T-helper 9 cell (primary cell): ENCODE measurements at places on chromosomes 5 and 9.

- DNase-seq, result peak; percentile 40
Measured at GRCh38 chr5:137743031-137743640, 7.2 kb upstream of the KLHL3 start.

- DNase-seq, result no peak
Measured at GRCh38 chr5:154755361-154756008, at the start of gene LARP1. LARP1 (plus strand) TSS chr5:154755377; CDS start chr5:154755758, 381 bp downstream.

DNA sequence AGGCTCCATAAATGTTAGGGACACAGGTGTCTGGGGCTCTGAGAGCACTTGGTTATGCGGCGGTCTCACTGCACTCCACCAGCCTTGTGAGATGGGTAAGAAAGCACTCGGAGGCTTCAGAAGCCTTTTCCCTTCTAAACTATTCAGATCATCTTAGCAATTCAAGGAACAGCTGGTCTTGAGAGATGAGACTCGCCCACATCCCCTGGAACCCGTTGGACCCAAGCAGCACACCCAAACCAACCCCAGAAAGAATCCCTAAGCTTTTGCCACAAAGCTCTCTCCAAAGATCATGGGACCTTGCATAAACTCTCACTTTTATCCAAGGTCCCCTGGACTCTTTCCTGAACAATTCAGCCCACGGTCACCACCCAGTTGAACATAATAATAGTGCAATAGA is 90.2 kb downstream of the RAPGEF1 start:
- DNase-seq, result no peak

GRCh38 chr5:90338712-90339372 is 70.7 kb downstream of the CETN3 start:
- no peak for DNase-seq

DNA sequence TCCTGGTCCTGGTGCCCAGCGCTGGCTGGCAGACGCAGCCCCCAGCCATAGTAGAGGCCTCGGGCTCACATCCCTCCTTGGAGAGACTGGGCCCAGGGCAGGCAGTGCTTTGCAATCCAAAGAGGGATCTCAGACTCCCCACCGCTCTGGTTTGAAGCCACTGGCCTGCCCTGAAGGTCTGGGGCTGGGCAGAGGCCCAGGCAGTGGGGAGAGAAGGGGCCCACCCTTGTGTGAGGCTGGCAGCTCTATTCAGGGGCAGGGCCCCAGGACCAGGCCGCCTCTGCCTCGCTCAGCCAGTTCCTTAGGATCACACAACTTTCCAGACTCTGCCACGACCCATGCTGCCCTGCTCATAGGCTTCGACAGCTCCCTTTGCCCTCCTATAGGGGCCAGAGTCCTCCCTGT is 10.7 kb upstream of the SEC16A start:
- no peak for DNase-seq

GRCh38 chr5:143955141-143955540 is 143.2 kb downstream of the HMHB1 start:
- no peak for DNase-seq

- DNase-seq, result peak; percentile 63
Measured at GRCh38 chr5:102754767-102755431, at the start of gene PAM. PAM (plus strand) TSS chr5:102755305; CDS start chr5:102866196, 110,891 bp downstream.

- DNase-seq, result no peak
Measured at GRCh38 chr5:92916036-92916435, 665.0 kb downstream of the NR2F1-AS1 start.

DNA sequence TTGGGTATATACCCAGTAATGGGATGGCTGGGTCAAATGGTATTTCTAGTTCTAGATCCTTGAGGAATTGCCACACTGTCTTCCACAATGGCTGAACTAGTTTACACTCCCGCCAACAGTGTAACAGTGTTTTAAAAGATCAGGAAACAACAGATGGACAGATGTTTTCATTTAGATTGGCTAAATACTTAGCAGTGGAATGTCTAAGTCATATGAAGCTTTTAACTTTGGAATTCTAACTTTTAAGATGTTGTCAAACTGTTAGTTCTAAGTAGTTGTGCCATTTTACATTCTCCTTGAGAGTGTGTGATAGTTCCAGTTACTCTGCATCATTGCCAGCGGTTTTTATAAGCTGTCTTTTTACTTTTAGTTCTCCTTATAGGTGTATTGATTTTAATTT is 688.8 kb downstream of the SEMA5A start:
- no peak for DNase-seq

DNA sequence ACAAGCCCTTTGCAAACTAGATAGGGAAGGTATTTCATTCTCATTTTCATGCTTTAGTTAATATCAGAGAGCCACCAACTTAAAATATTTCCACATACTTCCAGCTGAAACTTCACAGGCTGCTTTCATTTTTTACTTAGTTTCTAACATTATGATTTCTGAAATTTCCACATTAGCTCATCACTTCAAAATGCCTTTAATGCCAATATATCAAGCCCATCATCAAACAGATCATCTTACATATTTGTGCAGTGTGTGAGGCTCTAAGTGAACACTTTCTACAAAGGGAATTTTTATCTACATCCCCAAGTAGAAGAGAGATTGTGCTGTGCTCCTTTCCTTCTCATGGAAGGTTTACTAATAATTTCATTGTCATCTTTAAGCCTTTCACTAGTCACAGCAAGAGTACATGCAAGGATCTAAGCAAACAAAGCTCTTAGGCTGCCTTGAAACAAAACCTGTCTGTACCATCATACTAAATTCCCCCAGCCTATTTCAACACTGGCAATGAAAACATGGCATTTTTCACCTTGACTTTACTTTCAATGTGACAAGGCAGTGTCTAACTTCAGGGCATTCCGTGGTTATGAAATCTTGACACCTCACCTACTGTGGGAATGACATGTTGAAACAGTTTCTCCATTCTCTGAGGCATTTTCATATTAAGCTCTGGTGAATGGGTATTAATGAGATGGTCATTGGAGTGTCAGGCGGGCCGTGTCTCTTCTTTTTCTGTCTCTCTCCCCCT is 45.4 kb downstream of the PPP2R2B start:
- DNase-seq, result no peak

DNA sequence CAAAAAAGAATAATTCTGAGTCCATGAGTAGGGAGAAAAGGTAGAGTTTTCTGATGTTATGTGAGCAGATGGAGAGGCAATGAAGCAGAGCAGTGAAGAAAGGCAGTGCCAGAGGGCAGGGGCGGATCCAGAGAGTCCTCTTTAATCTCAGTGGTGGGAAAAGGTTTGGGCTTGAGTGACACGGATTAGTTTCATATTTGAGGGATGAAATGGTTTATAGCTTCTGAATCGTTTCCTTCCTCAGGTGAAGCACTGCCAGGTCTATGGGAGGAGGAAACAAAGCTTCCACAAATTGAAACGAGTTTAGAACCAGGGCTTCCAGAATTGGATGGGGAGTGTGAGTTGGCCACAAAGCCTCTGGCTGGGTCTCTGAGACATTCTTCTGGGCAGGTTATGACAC is 517.0 kb upstream of the PAPPA start:
- no peak for DNase-seq

DNA sequence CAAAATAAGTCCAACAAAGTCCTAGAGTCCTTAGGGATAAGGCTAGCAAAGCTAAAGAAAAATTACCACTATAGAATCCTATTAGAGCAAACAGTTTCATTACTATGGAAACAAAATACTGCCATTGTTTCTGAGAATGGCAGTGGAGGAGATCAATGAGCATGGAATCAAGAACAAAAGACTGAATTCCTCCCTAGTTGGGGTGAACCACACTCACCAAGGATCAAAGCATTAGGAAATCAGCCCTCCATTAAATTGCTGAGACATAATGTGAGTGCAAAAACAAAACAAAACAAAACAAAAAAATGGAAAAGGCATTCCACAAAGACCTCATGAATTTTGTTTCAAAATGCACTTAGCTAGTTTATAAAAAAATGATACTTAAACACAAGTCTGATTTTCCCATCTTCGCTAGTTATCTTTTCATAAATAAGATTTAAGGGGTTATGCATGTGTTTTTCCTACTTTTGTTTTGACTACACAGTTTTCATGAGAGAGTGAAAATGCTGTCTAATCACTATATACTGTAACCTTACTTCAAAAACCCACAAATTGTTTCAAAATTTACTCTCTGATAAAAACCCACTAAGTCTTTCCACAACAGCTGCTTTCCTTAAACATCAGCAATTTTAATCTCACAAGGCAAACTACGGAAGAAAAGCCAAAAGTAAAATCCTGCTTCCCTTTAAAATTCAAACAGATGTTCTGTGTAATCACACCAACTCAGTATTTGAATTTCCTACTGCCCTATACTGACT is 9.7 kb downstream of the SERINC5 start:
- DNase-seq, result no peak

DNA sequence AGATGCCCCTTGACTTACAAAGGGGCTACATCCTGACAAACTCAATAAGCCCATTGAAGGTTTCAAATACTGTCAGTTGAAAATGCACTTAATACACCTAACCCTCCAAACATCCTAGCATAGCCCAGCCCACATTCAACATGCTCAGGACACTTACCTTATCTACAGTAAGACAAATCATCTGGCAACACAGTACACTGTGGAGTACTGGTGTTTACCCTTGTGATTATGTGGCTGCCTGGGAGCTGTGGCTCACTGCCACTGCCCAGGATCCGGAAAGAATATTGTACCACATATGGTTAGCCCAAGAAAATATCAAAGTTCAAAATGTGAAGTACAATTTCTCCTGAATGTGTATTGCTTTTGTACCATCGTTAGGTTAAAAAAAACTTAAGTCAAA is 562.2 kb downstream of the HTR1A start:
- DNase-seq, result no peak

DNA sequence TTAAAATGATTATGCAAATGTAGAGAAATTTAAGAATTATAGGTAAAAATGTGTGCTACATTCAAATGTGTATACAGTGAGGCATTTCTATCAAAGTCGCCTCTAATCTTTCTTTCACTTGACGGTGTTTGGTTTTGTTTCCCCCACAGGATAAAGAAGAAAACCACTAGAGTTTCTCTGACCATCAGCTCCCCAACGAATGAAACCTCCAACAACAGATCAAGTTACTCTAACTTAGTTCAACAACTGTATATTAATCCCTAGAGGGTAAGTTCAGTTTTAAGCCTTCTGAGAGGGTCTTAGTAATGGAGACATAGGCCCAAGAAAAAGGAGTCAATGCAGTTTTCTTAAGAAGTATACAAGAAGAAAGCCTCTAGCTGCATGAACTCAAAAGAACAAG is 11.5 kb upstream of the MYOT start:
- DNase-seq, result no peak
